ENCODE measurements at places on chromosomes 6 and 20. TPM values are rescaled to one million over a fixed set of nuclear protein-coding genes. Genes with fewer than 3 reads are reported as not detected.

DNA sequence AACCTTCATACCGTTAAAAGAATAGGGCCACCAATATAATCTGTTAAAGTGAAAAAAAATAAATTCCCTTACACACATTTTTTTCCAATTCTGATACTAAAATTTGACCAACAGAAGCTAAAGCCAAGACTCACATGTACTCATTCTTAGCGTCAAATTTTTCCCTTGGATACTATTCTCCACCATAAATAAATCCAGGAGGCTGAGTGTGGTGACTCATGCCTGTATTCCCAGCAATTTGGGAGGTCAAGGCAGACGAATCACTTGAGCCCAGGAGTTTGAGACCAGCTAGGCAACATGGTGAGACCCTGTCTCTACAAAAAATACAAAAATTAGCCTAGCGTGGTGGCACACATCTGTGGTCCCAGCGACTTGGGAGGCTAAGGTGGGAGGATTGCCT, 43.9 kb downstream of the SCML4 start:
- no peaks in the 10 kb centered on the region for H3K36me3 ChIP-seq
- no peaks in the 10 kb centered on the region for H3K4me1 ChIP-seq
- no peaks in the 10 kb centered on the region for H3K27me3 ChIP-seq
- H3K4me3 ChIP-seq: no peak overlapping the region

GRCh38 chr20:2093159-2093781, 8.4 kb upstream of the STK35 start:
- no peaks in the 10 kb centered on the region for H3K36me3 ChIP-seq
- no peaks in the 10 kb centered on the region for H3K4me1 ChIP-seq
- no peaks in the 10 kb centered on the region for H3K27me3 ChIP-seq
- no peak for DNase-seq

DNA sequence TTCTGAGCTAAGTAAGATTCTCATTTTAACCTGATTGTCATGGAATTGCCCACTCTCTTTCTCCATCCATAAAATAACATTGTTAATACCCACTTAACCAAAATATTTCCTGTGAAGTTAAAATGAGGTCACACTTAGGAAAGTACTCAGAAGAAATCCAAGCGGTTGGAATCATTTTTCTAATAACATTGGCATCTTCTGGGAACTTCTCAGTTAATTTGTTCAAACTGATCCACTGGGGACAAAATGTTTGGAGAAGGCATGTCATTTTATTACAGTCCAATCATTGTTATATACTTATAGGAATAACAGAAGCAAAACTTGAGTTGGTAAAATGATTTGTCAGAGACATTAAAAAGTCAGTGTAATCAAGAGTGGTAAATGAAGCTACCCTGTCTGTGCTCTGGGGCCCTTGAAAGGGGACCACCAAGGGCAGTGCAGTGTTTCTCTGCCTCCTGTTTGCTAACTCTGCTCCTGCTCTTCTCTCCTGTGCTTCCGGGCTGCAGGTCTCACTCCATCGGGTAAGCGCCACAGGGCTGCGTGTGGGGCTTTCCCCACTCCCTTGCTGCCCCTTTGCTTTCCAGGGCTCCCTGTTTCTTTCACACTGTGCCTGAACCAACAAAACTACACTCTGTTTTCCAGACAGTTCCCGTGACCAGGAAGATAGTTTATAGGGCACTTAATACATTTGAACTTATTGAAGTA, 50.1 kb downstream of the HDDC2 start:
- H3K4me3 ChIP-seq: no peak overlapping the region
- H3K36me3 ChIP-seq: no peaks in the 10 kb centered on the region
- DNase-seq: no peak
- no peak overlapping the region for H3K27ac ChIP-seq
- H3K4me1 ChIP-seq: peaks cover 11% of the 10 kb centered on the region
- H3K27me3 ChIP-seq: no peaks in the 10 kb centered on the region

CD40 gene
- 10.0 TPM for total RNA-seq

DNA sequence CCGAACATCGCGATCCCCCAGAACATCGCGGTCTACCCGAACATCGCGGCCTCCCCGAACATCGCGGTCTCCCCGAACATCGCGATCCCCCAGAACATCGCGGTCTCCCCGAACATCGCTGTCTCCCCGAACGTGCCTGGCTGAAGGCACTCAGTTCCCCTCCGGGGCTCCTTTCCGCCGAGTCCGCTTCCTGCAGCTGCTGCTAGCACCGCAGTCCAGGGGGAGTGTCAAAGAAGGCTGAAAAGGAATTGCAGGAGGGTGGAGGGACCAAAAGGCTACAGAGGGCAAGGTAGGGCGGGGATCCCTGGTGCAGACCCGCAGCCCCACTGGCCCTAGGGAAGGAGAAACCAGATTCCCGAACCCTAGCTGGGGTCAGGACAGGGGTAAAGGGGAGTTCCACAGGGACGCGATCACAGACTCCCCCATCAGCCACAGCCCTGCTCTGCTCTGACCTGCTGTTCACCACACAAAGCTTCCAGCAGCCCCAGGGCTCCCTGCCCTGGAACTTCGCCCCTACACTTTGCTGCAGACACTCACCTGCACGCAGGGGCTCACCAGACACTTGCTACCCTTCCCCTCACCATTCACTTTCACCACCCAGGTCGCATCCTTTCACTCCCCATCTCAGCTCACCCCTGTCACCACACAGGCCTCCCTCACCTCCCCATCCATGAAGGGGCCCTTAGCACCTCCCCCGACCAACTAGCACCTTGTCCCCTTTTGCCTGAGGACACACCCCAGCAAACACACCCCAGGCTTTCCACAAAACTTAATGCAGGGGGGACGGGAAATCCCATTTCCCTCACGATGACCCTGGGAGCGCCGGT, 1.7 kb downstream of the ULBP1 start:
- peak overlapping the region; percentile 52 for H3K4me3 ChIP-seq
- DNase-seq: no peak
- H3K27me3 ChIP-seq: no peaks in the 10 kb centered on the region
- H3K27ac ChIP-seq: no peak overlapping the region

DNA sequence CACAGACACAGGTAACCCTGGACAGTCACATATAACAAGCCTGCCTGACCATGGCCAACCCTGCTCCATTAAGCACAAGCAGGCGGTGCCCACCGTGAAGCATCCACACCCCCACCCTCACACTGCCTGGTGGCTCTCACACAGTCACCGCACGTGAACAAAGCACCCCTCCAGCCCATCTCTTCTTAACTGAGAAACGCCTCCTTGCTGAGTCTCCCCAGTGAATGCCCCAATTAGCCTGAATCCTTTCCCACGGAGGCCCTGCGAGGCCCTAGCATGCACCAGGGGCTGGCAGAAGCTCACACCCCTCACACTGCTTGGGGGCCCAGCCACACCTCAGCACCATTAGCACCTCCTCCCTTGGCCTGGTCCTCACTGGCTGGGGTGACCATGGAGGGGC, 72.3 kb downstream of the GRM4 start:
- no peak overlapping the region for H3K4me3 ChIP-seq
- H3K27me3 ChIP-seq: no peaks in the 10 kb centered on the region
- no peak for DNase-seq

PAX1 gene
- not detected for total RNA-seq

- DNase-seq: no peak
- no peak overlapping the region for H3K4me3 ChIP-seq
- peaks cover 26% of the 10 kb centered on the region for H3K4me1 ChIP-seq
- H3K27me3 ChIP-seq: no peaks in the 10 kb centered on the region
- no peak overlapping the region for H3K27ac ChIP-seq
These were observed 74.5 kb downstream of the PSMG4 start for GRCh38 chr6:3333263-3333662.

SMOC2 gene
- 112 TPM for total RNA-seq

GRCh38 chr20:53833333-53834061, 236.9 kb downstream of the BCAS1 start:
- no peak overlapping the region for H3K27ac ChIP-seq
- H3K27me3 ChIP-seq: no peaks in the 10 kb centered on the region
- peaks cover 21% of the 10 kb centered on the region for H3K4me1 ChIP-seq
- H3K4me3 ChIP-seq: no peak overlapping the region
